ENCODE measurements at places on chromosomes 5 and 9.

DNA sequence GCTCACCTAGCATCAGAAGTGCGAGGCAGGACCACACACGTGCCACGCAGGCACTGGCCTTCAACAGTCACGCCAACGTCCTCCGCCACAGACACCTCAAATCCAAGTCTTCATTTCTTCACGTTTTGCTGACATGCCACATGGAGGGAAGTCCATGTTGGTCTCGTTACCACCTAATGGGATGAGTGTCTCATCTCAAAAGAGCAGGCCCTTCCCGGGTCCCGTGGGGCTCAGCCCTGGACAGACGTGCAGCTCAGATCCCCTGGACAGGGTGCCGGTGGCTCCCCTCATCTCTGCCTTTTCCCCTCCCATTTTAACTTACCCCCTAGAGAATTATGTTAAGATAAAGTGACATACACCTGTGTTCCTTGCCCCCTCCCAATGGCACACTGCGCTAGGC is 76.8 kb downstream of the MRPL36 start:
- DNase-seq: no peak

- no peak for DNase-seq
Observed at GRCh38 chr9:121452085-121452484, 47.6 kb downstream of the GGTA1 start.

DNA sequence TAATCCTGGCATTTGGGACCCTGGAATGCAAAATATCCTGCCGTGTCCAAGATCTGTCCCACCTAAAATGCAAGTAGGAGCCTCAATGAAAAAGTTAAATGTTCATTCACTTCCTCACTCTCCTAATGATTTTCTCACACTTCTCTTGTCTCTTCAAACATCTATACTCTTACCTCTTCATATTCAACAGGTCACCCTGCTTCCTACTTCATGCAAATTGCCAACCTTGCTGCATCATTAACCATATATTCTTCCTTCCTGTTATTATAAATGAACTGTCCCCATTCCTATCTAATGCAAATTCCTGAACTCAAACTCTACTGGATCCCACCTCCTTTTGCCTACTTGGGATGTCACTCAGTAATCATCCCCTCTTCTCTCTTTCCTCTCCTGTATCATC is 74.4 kb downstream of the STRBP start:
- DNase-seq: no peak

- DNase-seq: peak; percentile 28
Observed at GRCh38 chr5:119752921-119753886, 123.8 kb downstream of the FAM170A start.

DNA sequence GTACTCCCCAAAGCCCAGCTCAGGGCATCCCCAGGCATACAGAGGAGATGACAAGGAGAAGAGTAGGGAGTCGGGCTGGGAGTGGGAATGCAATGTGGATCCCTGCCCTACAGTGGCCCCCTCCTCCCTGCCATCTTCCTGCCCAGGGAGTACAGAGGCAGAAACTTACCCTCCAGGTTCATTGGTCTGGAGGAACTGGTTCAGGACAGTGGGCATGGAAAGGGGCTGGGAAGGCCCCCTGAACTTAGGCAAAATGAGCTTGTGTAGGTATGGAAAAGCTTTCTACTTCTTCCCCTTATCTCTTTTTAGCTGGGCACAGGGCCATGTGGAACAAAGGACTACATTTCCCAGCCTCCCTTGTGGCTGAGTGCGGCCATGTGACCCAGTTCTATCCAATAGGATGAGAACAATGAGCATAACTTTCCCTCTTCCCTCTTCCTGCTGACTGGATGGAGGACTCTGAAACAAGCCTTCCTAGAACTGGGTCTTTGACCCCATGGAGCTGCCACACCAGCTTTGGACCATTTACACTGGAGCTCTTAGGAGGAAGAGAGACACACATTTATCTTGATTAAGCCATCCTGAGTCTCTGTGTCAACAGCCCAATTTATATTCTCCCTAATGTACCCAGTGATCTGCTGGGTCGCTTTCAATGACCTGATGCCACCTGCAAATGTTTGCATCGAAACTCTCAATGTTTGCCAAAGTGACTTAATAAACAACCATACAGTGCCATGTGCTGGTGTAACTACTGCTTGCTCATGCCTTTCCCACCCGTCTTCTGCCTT is 25.0 kb upstream of the HMCN2 start:
- peak; percentile 57 for DNase-seq

- DNase-seq: no peak
Observed at GRCh38 chr9:38319496-38320173, 72.9 kb upstream of the ALDH1B1 start.

DNA sequence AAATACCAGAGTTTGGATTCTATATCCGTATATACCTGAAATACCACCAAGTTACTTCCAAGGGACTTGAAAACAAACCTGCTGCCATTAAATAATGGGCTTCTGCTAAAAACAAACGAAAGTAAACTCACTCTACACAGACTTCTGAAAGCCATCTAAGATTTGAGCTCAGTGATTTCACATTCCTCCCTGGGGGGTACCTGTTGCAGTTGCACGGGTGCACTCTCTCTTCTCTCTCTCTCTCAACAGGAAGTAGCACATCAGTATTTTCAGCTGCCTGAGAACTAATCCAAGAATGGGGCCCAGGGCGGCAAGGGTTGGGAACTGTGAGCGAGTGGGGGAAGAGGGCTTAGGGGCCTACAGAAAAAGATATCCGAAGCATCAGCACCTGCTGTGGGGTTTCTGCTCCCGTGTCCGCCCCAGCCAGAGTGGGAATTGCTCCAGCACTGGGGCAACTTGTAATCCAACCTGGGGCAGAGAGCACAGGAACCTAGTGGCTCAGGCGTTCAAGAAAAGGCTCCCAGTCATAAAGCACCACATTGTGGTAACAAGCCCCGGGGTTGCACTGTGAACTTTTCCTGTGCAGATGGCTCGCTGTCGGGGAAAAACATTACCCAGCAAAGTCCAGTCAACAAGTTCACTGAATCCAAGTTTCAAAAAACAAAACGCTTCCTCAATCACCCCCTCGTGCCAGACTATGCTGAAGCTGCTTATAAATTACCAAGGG is 99.8 kb downstream of the EFNA5 start:
- peak; percentile 82 for DNase-seq

DNA sequence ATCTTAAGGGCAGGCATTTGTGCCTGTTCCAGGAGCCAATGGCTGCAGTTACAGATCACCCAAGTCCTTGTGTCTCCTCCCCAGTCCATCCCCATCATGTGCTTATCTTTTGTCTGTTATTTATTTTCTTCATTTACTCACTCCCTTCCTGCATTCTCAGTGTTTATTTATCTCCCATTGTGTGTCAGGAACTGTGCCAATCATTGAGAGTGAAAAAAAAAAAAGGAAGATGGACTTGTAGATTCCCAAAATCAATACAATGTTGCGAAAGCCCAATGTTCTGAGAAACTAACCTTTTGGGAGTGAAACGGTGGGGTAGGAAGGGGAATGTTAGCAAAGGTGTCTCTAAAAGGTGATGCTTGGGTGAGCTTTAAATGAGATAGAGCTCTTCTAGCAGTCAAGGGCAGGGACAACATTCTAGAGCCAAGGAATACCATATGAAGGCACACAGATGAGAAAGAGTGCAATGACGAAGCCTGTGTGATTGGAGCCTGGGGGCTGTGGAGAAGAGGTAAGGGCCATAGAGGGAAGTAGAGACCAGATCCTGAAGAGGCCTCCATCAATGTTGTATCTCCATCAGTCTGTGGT is 53.0 kb downstream of the CMYA5 start:
- DNase-seq: no peak

DNA sequence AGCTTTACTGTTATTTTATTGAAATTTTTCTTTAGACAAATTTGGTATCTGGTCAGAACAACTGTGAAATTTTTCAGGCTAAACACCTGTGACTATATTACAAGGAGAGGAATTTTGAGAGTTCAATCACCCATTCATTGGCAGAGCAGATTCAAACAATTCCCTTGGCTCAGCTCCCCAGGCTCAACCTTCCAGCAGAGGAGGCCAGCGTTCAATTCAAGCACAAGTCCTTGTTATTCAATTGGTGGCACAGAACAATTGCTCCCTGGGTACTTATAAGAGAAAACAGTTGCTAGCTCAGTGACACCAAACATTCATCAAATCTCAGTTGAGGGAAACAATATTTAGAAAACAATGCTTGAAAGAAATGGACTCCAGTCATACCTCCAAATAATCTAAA is 83.3 kb downstream of the SUSD1 start:
- no peak for DNase-seq

DNA sequence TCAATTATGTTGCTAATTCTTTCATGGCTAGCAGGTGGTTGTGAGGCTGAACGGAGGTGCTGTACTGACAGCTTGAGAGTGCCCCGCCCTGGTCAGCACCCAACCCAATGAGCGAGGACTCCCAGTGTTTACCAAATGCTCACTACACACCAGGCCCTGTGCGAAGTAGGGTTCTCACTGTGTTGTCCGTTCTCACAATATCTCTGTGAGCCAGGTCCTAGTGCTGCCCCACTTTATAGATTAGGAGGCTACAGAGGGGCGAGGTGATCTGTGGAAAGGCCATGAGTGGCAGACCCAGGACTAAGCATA is 28.2 kb downstream of the COL15A1 start:
- DNase-seq: no peak

- no peak for DNase-seq
Observed at GRCh38 chr5:1915316-1915715, 32.6 kb upstream of the IRX4 start.

DNA sequence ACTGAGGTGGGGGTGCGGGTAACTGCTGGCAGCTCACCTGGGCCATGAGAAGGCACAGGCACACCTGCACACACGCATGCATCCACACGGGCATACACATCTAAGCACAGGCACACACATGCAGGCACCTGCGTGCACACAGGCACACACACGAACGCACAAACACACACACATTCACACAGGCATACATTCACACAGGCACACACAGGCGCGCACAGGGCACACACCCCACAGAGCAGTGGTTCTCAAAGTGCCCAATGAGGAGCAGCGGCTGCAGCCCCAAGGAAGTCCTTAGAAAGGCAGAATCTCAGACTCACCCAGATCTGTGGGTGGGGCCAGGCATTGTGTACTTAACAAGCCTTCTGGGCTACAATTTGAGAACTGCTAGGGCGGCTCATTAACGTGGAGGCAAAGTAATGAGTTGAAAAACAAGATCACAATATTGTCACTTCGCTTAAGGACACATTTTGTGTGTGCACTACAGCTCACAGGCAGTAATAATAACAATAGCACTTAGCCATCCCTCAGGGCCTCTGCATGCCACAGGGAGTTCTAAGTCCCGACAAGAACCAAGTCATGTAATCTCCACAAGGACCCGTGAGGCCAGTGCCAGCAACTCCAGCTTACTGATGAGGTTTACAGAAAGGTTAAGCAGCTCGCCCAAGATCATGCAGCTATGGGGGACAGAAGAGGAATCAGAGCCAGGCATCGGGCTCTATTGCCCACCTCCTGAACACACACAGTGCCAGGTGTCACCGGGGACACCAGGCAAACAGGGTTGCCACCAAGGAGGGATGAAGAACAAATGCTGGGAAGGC is 91.6 kb downstream of the ROR2 start:
- no peak for DNase-seq

DNA sequence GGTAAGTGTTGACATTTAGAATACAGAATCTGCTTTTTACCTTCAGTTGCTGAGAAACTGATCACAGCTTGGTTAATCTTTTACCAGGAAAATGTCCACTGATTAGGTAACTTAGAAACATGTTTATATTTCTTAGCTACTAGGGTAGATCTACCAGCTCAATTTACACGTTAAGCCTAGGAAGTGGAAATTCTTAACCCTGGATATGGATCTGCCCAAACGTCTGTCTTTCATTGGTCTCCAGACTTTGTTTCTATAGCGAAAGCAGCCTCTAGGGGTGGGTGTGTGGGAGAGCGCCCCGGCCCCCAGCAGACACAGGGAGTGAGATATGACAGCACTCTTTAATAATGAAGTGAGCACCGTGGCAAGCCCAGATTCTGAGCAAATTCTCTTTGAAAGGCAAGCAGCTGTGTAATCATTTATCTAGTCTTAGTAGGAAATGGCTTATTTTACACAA is 141.6 kb upstream of the ZNF608 start:
- peak; percentile 14 for DNase-seq

DNA sequence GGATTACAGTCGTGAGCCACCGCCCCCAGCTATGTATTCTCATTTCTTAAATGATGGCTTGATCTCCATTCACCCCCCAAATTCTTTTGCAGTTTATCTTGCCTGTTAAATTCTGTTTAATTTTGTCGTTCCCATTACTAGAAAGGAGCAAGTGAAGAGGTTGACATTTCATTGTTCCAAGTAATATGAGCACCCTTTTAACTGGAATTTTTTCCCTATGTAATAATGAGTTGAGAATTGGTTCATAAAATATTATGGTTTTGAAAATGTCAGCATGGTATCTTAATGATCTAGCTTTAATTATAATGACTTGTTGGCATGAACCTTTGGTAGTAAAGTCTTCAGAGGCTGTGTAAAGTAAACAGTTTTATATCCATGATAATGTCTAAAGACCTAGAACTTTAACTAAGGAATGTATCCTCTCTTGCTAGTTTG is 37.4 kb downstream of the F2RL2 start:
- no peak for DNase-seq

DNA sequence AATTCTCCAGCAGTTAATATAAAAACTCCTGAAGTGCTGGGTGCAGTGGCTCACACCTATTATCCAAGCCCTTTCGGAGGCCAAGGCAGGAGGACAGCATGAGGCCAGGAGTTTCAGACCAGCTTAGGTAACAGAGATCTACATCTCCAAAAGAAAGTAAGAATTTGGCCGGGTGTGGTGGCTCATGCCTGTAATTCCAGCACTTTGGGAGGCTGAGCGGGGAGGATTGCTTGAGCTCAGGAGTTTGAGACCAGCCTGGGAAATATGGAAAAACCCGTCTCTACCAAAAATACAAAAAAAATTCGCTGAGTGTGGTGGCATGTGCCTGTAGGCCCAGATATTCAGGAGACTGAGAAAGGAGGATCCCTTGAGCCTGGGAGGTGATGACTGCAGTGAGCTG is 6.7 kb upstream of the GPBP1 start:
- no peak for DNase-seq

GRCh38 chr9:74887981-74888370 is 255 bp upstream of the TRPM6 start:
- DNase-seq: no peak

GRCh38 chr9:77864211-77864889 is 167.3 kb downstream of the GNAQ start:
- no peak for DNase-seq

- DNase-seq: no peak
Observed at GRCh38 chr9:107423540-107423939, 66.0 kb downstream of the KLF4 start.

GRCh38 chr5:85159395-85159794 is 774.7 kb upstream of the EDIL3 start:
- no peak for DNase-seq

GRCh38 chr5:91183743-91184142 is 199.4 kb downstream of the ARRDC3 start:
- no peak for DNase-seq

GRCh38 chr5:148465381-148466235 is 81.8 kb downstream of the FBXO38 start:
- DNase-seq: no peak

Data from DND-41 (cell line).